CD4-positive, alpha-beta T cell treated with Interleukin-6 at 100 ng/mL for 8 hours (primary cell): ENCODE measurements at places on chromosomes 4 and X.

DNA sequence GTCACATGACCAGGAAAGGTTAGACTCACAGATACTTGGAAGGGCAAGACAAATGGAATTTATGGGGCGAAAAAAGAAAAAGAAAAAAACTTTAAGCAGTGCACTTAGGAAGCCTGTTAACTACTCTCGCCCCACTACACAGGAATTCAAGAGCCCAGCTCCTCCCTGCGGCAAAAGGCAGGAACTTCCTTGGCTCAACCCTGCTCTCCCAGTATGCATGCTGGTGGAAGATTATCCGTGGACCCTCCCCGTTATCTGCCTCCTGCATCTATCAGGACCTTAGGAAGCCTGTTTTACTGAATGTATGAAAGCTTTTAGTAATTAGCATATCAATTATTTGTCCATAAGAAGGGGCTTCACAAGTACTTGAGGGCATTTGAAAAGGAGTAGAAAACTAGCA is 40.1 kb upstream of the RPA4 start:
- no peak for DNase-seq

- no peak for DNase-seq
Observed at GRCh38 chr4:149113804-149114430, 671.7 kb upstream of the NR3C2 start.

GRCh38 chr4:174859904-174860303 is 30.9 kb upstream of the GLRA3 start:
- no peak for DNase-seq

DNA sequence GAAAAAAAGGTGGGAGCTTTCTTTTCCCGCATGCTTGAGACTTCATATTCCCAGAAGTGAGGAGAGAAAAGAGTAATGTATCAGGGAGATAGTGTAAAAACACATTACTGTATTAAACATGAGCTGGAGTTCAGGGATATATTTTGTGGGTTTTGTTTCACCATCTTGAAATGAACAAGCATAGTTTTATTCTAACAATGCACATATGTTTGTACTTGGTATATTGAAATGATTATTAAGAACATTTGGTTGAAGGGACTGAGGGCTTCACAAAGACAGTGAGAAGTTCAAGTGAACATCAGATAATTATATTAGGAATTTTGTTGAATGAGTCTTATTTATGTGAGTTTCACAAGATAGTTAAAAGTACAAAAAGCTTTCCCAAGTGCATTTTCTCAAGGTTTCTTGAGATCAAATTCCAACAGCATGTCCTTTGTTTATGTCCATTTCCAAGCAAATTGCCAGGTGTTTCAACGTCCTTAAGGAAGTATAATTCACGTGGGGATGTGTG is 368.8 kb downstream of the ANKRD50 start:
- no peak for DNase-seq

DNA sequence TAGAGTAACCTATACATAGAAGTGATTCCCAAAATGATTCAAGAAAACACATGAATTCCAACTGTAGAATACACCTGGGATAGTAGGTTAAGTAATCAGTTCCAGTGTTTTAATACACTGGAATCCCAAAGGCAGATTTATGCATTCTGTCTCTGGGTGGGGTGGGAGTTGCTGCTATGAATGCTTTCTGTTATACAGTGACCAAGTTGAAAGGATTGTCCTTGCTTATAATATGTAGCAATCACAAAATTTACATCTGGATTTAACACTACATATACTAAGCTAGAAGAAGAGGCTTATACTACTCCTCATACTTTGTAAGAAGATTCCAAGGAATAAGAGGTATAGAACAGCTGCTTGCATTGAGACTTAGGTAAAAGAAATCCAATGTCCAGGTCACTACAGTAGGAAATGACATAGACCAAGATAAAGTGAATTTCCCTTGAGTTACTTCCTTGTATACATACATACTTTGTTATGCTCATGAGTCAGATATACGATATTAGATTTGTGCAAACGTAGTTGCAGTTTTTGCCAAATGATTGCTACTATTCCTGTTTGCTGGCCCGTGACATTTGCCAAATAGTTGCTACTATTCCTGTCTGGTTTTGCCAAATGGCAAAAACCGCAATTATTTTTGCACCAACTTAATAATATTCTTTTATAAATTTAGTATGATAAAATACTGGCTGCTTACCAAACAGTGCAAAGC is 210.5 kb upstream of the DIAPH2 start:
- DNase-seq = no peak

DNA sequence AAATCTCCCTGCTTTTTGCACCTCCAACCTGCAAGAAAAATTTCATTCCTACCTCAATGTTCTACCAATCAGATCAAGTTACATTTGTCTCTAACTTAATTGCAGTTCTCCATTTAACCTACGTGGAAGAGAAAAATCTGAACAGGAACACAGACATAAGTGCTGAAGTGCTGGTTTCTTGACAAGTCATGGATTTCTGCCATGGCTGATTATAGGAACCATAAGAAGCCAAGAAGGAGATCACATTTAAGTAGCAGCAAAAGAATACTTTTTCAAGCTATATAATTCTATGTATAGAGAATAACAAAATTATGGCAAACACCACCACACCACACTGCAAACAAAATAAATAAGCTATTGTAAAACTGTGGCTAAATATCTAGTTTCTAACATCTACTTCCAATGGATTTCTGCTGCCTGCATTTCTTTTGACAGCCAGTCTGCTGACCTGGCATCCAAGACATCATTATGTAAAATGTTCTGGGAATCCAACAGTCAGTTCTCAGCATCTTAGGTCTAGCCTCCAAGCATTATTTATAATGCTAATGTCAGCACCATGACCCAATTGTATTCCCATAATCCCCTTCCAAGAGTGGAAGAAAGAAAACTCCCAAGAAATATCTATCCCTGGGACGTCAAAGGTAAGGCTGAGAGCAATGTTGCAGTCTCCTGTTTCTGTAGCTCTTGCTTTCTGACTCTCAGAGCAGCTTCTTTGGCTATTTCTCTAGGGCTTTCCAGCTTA is 50.8 kb upstream of the GAB1 start:
- DNase-seq = no peak

DNA sequence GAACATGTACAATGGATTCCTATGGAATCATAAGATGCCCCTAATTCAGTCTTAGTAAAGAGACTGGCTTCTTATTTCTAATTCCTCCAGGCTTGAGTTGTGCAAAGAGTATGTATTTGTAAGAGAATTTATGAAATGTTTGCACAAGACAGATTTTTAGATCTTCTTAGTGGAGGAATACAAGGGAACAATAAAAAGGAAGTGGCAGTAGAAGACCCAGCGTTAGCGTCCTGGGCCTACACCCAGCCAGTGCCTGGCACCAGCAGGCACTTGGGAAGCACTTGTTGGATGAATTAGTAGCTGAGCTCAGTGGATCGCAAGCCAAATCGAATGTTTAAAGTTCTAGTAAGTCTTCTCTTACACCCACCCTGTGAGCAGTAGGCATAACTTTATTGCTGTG is 157.4 kb downstream of the PTTG2 start:
- no peak for DNase-seq

DNA sequence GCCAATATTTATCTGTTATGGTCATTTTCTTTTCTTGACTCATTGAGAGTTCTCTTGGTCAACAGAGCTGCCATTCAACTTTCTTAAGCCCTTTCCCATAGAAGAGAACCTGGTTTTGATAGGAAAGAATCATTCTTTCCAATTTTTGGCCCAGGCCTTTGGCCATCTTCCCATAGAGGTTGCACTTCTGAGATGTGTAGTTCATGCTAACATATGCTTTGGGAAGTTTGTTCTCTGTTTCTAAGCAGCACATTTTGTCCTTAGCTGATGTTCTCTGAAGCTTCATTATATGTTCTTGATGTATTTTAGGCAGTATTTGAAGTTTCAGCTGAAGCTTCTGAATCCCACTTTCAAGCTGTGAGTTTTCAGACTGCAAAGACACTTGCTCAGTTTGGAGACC is 161.1 kb downstream of the VEGFC start:
- no peak for DNase-seq

GRCh38 chr4:144283526-144283925 is 143.0 kb upstream of the GYPA start:
- DNase-seq = no peak

DNA sequence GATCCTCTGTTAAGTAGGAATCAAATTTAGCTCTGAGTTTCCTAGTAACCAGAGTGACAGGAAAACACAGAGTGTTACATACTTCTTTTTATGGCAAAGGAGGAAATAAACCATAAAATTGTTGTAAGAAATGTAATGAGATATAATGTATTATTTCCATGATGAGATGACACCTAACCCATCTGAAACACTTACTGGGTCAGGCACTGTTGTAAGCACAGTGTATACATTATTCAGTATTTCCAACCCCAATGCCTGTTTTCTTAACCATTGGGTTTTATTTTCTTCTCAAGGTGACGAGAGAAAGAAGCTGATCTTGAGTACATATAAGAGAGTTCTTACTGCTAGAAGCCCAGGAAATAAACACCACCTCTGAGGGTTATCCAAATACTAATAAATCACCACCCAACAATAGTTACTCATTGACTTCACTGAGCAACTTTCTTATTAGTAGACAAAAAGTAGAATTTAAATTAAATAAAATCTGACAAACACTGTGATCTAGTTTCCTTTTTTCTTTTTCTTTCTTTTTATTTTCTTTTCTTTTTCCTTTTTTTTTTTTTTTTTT is 4.2 kb upstream of the ENAM start:
- DNase-seq = no peak

GRCh38 chr4:109218288-109218687 is 84.2 kb downstream of the COL25A1 start:
- DNase-seq = no peak

DNA sequence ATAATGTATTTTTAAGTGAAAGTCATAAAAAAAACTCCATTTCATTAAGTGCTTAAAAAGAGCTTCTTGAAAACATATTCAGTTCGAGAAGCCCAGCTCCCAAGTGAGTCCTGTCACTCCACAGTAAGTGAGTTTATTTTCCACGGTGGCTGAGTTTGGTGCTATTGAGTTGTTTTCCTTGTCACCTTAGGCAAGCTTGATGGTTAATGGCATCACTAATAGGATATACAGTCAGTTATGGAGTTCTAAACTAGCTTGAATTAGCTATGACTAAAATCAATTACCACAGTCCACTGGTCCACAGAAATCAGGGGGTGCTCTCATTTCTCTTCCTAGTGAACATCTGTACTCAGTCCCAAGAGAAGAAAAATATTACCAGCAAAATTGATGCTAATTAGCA is 1526.2 kb upstream of the IGFBP7 start:
- no peak for DNase-seq

DNA sequence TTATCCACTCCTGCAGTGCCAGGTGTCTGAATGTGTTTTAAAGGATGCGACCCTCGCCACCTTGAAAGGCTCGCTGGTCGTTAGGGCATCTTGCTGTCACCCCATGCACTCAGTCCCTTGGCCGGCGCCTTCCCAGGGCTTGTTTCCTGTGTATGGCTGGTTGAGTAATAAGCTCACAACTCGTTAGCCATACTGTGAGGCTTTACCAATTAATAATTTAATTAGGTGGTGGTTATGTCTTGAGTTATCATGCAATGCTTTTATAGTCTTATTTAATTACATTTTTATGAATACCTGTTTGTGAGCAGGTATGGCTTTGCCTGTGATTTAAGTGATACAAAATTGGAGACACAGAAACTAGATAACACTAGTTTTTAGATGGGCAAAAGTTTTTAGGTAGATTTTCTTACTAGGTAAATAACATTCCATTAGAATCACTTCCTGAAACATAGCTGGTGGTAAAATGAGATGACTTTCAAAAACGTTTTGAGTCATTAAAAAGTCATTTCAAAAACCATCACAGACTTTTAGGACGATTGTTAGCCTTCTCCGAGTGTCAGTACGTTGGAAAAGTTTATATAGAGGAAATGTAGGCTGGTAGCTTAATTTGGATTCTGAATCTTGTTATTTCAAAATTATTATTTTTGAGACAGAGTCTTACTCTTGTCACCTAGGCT is 18.2 kb downstream of the PTTG2 start:
- DNase-seq = no peak

- DNase-seq = no peak
Observed at GRCh38 chr4:81954271-81954670, 419.5 kb downstream of the HNRNPD start.

- DNase-seq = no peak
Observed at GRCh38 chr4:155444721-155445120, 68.0 kb upstream of the MAP9 start.

GRCh38 chrX:9767375-9767774 is 1.7 kb upstream of the GPR143 start:
- DNase-seq = no peak

GRCh38 chr4:55004831-55005230 is 120.6 kb downstream of the KDR start:
- DNase-seq = no peak

DNA sequence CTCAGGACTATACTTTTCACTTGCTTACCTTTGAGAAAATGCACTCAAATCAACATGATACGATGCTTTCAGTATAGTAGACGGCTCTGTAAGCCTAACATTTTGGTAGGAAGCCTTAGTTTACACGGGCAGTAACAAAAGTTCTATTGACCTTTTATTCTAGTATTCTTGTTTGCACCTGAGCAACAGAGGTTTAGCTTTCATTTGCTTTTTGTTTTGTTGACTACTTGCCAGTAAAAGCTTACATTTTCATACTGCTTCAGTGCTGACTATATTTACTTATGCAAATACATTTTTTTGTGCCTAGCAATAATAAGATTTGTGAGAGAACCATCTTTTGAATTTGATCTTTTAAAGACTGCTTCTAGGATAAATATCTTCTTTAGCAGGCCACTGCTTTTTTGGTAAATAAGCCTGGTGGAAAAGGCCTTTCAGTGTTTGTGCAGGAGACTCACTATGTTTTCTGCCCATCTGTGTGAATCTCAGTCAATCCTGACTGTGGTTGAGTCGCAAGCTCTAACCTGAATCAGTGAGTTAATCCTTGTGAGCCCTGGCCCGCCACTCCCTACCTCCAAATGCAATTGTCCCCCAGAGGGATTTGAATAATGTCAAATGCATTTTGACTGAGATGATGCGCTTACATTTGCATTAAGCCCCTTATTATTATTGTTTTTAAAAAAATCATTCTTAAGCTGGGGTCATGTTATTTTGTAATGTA is 21.9 kb downstream of the FHIP1A start:
- no peak for DNase-seq

DNA sequence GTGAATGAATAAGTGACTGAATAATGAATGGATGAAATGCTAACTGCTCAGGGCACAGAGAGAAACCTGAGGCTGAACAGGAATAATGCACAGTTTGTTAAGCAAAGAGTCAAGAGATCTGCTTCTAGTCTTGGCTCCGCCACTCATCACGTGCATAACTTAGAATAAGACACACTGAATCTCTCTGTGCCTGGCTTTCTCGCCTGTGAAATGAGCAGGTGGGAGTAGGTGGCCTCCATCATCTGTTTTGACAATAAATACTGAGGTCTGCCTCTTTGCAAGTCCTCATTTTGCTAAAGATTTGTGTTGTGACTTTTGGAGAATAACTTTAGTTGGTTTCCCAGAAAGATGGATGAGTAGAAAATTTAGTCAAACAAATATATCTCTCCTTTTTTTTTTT is 318.0 kb downstream of the FBXW7 start:
- DNase-seq = no peak
